ENCODE measurements at places on chromosomes 12 and 14.
A peak's percentile ranks its signal among the peaks of the same experiment; 100 is the strongest.

- DNase-seq: no peak
Observed at GRCh38 chr14:50953502-50953901, 9.2 kb upstream of the PYGL start.

DNA sequence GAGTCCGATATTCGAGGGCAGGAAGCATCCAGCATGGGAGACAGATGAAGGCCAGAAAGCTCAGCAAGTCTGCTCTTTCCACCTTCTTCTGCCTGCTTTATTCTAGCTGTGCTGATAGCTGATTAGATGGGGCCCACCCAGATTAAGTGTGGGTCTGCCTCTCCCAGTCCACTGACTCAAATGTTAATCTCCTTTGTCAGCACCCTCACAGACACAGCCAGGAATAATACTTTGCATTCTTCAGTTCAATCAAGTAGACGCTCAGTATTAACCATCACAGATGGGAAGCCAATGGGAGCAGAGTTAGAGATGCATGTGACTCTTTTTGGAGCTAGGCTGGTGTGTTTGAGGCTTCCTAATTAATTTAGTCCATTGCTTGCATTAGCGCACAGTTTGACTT, 17.0 kb downstream of the C12orf75 start:
- no peak for DNase-seq

DNA sequence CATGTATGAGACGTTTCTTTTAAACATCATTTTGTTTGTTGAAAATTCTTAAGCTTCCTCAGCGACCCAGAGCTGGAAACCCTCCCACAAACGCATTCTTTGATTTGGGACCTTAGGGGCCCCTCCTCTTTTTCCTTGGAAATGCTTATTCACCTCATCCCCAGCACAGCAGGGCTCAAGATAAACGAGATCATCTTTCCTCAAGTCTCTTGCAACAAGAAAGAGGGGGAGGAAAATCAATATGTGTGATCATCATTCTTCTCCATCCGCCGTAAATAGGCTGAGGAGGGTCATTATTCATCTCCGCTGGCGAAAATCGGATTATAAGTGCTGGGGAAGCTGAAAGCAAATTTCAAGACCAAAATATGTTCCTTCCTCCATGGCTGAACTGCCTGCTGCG, 1415.2 kb downstream of the AACS start:
- no peak for DNase-seq

DNA sequence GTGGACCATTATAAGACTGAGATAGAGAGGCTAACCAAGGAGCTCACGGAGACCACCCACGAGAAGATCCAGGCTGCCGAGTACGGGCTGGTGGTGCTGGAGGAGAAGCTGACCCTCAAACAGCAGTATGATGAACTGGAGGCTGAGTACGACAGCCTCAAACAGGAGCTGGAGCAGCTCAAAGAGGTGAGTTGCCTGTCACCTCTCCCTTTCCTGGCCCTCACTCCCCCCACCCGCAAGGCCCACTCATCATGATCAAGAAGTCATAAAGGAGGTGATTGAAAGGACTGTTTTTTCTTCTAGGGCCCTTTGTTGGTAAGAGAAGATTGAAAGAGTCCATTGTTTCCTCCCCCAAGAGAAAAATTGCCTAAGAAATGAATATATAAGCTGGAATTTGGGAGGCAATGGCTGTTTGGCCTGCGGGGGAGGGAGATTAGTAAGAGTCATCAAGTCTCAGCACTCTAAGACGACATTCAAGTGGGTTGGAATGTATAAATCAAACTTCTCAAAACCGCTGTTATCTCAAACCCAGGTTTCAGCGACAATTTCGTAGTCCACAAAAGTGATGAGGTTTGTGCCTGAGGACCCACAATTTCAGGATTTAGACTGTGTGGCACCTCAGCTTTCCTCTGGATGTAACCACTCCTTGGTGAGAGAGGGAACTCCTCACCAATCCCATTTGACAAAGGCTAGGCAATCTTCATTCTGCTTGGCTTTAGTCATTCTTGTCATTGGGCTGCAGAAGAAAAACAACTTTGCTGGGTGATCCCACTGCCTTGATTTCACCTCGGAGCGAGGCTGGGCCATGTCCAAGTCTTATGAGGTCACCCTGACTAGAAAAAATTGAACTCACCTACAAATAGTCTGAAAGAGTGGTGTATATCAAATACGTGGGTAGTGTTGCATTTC, 966 bp downstream of the BICD1 start:
- DNase-seq: peak; percentile 49

DNA sequence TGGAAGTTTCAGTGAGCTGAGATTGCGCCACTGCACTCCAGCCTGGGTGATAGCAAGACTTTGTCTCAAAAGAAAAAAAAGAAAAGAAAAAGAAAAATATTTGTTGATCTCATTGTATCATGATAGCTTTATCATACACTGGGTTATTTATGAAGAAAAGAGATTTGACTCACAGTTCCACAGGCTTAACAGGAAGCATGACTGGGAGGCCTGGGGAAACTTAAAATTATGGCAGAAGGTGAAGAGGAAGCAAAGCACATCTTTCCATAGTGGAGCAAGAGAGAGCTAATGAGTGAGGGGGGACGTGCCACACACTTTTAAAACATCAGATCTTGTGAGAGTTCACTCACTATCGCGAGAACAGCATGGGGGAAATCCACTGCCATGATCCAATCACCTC, 72.7 kb upstream of the FUT8 start:
- no peak for DNase-seq

DNA sequence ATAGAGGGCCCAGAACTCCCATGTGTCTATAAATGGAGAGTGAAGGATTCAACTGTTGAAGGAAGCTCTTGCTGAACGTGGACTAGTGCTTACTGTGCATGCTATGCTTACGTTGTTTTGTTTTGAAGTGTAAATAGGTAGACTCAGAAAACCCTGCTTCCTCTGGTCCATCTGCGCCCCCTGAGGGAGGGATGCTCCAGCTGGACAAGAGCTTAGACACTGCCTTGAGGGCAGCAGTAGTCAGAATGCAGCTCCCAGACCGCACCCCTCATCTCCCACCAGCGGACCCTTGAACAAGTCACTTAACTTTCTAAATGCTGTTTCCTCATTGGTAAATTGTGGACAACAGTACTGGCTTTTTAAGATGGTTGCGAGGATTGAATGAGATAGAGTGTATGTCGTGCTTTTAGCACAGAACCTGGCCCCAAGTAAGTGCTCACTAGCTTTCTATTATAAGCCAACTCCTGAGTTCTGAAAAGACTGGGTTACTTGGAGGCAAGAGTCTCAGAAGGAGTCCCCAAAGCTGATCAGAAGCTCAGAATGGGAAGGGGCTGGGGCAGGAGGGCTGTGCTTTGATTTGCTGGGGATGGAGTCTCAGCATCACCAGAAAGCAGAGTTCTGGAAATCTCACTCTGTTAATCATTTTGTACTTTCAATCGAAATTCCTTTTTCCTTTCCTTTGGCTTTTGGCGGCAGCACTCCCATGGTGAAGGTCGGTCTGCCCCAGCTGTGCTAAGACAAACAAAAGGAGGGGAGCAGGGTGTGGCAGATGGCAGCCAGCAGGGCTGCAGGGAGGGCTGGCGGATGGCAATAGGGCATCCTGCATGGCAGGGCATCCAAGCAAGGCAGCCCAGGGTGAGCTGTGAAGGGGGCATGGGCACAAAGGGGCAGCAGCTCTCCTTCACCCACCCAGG, 15.6 kb downstream of the AGAP2 start:
- no peak for DNase-seq

DNA sequence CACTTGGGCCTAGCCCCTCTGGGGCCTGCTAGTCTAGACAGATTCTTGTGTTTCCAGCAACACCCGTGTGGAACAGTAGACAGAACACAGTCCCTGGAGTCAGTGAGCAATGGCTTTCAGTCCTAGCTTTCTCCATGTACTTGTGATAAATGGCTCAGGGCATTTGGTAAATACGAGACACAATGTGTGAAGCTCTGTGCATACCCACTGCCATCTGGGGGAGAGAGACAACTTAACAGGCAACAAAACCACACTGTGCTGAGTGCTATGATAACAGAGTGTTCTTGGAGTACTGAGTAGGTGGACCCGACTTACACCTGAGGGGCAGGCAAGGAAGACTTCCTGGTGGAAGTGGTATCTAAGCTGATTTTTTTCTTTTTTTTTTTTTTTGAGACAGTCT, 86.3 kb upstream of the TBX3 start:
- no peak for DNase-seq

DNA sequence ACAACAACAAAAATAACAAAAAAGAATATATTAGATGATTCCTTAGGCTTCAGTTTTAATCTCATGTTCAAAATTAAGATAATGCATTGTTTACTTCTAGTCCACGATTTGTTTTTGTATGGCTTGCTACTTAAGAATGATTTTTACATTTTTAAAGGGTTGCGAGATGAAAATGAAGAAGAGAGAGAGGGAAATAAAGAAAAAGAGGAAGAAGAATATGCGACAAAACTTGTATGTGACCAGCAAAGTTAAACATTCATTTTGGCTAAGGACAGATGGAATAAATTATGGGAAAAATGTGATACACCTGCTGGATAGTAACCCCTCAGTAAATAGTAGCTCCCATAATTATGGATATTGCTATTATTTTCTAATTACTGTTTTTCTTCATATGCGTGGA, 1.2 kb upstream of the GIT2 start:
- no peak for DNase-seq

DNA sequence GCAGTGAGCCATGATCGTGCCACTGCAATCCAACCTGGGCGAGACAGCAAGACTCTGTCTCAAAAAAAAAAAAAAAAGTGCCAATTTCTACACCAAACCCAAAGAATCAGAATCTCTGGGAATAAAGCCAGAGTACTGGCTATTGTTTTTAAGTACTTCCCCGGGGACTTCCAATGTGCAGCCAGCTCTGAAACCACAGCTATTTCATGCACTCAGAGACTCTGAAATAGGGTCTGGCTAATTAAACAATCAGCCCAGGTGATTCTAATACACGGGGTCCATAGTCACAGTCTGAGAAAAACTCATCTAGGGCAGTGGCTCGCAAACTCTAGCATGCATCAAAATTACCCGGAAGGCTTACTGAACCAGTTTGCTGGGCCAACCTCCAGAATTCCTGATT, 56.3 kb downstream of the SIX6 start:
- DNase-seq: no peak

DNA sequence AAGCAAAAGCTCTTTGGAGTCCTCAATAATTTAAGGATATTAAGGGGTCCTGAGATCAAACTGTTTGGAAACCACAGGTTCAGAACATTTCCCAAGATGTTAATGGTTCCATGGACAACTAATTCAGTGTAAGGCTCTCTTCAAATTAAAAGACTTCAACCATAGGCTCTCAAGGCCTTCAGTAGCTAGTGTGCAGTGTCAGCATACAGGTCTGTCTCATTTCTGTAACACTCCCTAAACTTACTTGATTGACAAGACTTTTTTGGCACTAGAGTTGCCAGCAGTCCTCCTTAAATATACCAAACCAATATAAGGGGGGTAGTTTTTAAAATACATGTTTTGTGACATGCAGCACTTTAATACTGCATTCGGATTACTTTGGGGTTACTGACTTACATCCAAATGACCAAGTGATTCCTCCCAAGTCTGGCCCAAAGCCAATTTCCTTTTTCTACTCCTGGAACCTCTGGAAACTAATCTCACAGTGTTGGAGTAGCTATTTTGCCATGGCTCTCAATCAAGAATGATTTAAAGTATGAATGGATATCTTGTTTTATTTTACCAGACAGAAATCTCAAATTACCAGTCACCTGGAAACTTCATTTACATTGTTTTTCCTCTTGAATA, 22.7 kb downstream of the CSRP2 start:
- no peak for DNase-seq

DNA sequence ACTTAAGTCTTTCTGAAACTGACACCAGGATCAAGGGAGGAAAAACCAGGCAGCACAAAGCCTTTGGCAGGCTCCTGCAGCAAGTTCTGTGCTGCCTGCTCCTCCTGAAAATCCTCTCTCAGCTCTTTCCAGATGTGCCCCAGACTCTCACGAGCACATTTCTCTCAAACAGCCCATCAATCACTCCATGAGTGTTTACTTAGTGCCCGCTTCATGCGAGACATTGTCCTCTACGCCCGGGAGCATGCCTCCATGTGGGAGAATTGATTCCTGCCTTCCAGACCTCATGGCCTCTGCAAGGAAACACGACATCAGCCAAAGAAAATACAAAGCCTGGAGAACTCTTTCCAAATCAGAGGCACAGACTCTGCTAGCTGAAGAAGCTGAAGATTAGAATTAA, 46.5 kb upstream of the TSPAN11 start:
- DNase-seq: no peak

GRCh38 chr14:67735336-67736147, 33.9 kb downstream of the RDH12 start:
- no peak for DNase-seq

- no peak for DNase-seq
Observed at GRCh38 chr12:75658286-75658685, 146.9 kb upstream of the KRR1 start.

DNA sequence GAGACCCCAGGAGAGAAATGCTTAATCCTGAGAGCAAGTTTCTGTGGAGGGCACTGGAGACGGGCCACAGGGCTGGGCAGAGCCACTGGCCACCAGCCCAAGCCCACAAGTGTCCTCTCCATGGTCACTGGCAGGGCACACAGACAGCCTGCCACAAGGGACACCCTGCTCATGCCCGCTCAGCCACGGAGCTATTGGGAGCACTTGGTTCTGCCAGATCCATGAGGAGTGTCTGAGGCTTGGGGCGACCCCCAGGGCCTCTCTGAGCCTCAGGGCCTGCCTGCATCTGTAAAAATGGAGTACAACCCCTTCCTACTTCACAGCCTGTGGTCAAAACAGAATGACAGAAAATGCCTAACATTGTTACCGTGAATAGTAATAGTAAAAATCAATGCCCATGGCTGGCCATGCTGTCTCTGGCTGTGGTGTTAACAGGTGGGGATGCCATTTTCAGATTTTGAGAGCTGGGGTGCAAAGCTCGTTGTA, 3.2 kb downstream of the PGF start:
- DNase-seq: no peak

DNA sequence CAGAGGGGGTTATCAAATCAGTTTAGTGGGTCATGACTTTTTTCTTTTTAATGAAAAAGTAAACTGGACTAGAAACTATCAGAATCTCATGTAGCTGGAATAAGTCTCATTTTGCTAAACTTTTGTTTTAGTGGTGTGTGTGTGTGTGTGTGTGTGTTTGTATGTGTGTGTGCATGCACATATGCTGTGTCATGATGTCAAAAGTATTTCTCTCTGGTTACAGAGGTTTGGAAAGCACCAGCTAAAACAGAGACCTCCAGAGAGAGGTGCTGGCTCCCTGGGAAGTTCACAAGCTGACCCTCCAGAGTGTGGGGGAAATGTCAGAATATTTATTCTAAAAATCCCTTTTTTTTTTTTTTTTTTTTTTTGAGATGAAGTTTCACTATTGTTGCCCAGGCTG, 114.7 kb downstream of the LGMN start:
- DNase-seq: no peak

DNA sequence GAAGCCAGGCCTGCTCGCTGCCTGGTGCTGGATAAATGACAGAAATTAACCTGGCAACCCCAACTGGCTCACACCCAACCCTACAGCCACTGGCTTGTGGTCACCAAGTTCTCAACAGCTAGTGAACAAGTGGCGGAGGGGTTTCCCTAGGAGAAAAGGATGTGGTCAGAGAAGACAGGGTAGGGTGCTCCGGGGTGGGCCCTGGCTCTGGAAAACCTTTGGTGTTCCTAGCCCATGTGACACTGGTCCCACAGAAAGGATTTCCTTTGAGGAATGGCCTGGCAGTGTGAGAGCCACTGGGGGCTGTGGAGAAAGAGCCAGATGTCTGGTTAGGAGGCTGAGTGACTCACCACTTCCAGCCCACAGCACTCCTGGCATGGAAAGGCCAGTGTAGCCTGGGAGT, 8.7 kb downstream of the SYNE3 start:
- no peak for DNase-seq

Measured in stimulated activated CD4-positive, alpha-beta T cell treated with anti-CD3 and anti-CD28 coated beads, Interleukin-2, amount 100 ng/mL, for 24 hours (primary cell).